ENCODE measurements at places on chromosomes 2 and 18.

DNA sequence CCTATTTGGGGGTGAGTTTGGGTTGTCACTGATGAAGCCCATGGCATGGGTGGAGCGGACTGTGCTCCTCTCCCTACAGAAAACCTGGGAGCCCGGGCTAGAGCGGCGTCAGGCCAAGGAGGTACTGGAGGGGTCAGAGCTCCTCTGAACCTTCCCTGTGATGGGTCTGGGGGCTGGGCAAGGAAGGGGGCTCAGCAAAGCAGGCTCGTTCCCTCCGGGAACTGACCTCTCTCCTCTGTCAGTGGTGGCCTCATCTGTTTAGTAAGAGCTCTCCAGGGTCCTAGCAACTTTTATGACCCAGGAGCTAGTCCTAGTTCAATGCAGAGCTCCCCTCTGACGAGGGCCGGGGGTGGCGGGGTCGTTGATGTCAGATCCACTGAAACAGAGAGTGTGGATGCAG lies 62.4 kb upstream of the OTOF start:
- no peak for DNase-seq

GRCh38 chr18:55265984-55266383 lies 306.7 kb upstream of the CCDC68 start:
- DNase-seq = no peak

- DNase-seq = no peak
These were observed 55.1 kb upstream of the ACSL3 start for GRCh38 chr2:222805591-222806304.

GRCh38 chr2:178747767-178748166 lies 59.5 kb downstream of the TTN start:
- DNase-seq = no peak

DNA sequence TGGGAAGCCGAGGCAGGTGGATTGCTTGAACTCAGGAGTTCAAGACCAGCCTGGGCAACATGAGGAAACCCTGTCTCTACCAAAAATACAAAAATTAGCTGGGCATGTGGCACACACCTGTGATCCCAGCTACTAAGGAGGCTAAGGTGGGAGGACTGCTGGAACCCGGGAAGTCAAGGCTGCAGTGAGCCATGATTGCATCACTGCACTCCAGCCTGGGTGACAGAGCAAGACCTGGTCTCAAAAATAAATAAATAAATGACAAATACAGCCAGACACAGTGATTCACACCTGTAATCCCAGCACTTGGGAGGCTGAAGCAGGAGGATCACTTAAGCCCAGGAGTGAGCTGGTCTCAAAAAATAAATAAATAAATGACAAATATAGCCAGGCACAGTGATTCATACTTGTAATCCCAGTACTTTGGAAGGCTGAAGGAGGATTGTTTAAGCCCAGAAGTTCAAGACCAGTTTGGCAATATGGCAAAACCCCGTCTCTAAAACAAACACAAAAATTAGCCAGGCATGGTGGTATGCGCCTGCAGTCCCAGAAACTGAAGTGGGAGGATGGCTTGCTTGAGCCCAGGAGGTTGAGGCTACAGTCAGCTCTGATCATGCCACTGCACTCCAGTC lies 6.2 kb downstream of the KANSL3 start:
- DNase-seq = no peak

- no peak for DNase-seq
These were observed 86.4 kb downstream of the LIMS1 start for GRCh38 chr2:108620656-108621055.

- DNase-seq = no peak
These were observed 89.9 kb downstream of the ACSL3 start for GRCh38 chr2:222950638-222951285.

DNA sequence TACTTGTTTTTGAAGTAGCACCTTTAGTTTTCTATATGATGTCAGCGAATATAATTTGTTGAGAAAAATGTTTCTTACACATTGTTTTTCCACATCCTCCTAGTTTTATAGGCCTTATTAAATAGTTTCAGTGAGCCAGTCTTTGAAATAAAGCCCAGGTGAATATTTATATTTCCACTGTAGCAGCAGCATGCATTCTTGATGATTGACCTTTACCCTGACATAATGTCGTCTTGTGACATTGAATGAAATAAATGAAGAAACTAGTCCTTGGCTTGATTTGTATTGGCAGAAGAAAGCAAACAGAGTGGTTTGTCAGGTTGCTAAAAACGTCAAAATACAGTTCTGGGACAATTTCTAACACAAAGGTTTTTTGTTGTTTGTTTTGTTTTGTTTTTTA lies 84.4 kb downstream of the EHBP1 start:
- DNase-seq = no peak

DNA sequence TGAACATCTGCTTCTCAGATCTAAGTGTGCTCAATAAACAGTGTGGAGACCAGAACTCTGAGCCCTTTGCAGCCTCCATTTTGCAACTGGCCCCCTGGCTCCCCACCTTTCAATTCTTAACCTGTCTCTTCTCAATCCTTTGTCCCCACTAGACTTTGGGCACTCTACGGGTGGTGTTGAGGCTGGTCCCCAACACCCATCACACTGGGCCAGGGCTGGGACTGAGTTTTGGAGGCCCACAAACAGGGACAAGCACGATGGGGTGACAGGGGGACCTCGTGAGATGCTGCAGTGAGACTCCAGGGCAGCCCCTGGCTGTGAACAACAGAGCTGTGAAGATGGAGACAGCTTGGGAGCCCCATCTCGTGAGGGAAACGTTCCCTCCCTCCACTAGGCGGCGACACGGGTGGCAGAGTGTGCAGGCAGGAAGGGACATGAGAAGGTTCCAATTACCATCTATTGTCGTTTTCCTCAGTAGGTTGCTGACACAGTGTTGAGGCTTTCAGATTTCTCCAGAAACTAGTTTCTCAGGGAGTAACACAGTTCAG lies 1.2 kb downstream of the ANKMY1 start:
- DNase-seq = no peak

- no peak for DNase-seq
These were observed 23.5 kb downstream of the KDM3A start for GRCh38 chr2:86464652-86465051.

- DNase-seq = no peak
These were observed 63.9 kb downstream of the PHLPP1 start for GRCh38 chr18:62778976-62779869.

DNA sequence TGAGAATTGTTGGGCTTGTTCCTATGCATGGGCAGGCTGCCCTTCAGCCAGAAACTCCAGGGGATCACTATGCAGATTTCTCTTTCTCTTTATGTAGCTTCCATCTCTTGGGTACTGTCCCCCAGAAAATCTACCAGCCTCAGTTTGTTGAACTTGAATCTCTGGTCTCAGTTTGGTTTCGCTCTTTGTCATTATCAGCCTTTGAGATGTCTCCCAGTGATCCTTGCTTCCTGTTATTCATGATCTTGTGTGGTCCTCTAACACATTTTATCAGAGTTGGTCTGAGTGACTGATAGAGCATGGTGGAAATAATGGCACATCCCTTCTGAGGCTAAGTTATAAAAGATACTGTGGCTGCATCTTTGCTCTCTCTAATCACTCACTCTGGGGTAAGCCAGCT lies 7.8 kb downstream of the TMEM87B start:
- no peak for DNase-seq

DNA sequence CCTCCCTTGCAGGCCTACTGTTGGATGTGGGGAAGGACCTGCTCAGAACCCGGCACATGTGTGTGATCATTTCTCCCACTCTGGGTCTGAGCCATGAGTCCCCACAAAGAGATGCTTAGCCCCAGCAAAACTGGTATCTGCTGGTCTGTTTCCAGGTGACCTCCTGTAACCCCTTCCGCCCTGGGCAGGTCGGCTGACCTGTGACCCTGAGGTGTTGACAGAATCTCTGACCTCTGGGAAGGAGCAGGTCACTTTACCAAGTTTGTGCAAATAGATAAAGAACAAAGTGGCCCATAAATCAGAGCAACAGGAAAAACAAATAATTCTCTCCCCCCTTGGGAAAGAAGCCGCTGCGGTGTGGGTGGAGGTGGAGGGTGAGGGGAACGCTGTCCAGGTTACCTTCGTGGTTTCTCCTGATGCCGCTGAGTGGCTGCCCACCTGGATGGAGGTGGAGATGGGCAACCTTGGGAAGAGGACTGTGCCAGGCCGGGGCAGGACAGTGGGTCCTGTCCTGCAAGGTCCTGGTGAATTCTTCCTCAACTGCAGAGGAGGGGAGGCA lies 174.0 kb upstream of the MYCN start:
- no peak for DNase-seq

GRCh38 chr2:207833251-207833751 lies 63.6 kb upstream of the FZD5 start:
- DNase-seq = no peak
